ENCODE measurements at places on chromosomes 7 and 10.

DNA sequence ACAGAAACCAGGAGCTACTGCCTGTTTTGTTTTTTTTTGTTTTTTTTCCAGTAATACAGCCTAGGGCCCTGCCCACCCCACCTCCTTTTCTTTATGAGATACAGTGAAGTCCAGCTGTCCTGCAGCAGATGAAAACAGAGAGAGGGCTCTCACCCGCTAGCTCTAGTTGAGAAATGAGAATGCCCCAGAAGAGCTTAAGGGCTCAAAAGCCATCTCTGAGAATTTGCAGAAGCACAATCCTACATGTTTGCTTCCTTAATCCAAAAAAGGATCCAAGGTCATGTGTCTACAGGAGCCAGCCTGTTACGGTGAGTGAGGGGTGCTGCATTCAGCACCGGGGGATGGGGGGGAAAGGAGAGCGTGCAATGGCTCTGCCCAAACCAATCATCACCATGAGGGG is 122.7 kb downstream of the KCNMA1 start:
- DNase-seq: no peak

DNA sequence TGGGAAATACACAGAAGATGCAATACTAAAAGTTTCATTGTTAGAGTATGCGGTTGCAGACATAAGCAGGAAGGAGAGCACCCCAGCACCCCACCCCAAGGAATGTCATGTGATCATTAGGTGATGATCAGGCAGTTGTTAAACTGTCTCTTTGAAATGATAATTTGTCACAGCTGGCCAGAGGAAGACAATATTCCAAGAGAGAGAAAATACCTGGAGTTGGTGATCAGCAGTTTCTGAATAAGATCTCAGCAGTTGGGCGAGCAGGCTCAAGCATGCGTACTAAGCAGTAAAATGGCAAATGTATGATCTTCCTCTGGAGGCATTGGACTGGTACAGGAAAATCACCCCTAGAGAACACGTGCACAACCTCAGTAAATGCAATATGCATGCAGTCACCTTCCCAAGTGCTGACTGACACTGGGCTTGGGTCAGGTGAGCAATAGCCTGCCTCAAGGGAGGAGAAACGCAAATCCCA is 250.1 kb upstream of the MBL2 start:
- DNase-seq: no peak

- peak; percentile 63 for DNase-seq
These were observed 216.8 kb downstream of the TCERG1L start for GRCh38 chr10:131094527-131095312.

GRCh38 chr7:157306846-157307838 is 29.7 kb upstream of the DNAJB6 start:
- DNase-seq: no peak

- DNase-seq: no peak
These were observed 35.3 kb downstream of the RASGEF1A start for GRCh38 chr10:43231523-43232078.
